HuH-7 (cell line): ENCODE measurements at places on chromosomes 4 and X.

- DNase-seq = no peak
Measured at GRCh38 chr4:178306565-178306964, 864.3 kb upstream of the AGA start.

DNA sequence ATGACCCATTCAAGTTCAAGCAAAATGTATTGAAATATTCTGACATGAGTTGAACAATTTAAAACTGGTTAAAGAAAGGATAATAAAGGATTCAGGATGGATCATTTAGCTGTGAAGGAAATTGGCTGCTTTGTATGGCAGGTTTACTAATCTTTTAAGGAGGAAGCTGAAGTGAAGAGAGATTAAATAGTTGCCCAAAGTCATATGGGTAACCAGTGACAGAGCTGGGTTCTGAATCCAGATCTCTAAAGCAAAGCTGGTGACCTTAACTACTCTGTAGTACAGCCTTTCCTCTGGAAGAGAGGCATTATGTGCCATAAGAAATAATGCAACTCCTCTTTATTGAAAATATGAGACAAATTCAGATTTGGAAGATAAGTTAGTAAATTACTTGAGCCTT lies 22.8 kb downstream of the FHIP1A start:
- DNase-seq = no peak

DNA sequence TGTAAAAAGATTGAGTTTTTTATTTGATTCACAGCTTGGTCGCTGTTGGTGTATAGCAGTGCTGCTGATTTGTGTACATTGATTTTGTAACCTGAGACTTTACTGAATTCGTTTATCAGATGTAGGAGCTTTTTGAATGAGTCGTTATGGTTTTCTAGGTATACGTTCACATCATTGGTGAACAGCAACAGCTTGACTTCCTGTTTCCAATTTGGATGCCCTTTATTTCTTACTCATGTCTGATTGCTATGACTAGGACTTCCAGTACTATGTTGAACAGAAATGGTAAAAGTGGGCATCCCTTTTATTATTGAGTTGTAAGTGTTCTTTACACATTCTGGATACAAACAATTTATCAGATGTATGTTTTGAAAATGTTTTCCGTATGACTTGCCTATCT lies 76.0 kb downstream of the ADGRG4 start:
- DNase-seq = no peak

DNA sequence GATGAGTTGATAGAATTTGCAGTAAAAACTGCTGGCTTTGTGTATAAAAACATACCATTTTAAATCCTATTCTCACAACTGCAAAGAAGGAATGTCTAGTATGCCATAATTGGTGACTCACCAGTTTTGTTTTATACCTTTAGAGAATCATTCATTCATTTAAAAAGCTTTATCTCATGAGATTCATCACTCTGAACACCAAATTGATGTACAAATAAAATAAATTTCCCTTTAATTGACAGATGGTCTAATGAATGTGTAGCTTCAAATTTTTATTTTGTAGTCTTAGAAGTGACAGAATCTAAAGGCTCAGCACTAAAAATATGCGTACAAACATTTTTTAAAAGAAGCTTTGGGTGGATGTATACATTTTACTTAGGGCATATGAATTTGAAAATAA lies 492.5 kb downstream of the GALNTL6 start:
- DNase-seq = no peak

DNA sequence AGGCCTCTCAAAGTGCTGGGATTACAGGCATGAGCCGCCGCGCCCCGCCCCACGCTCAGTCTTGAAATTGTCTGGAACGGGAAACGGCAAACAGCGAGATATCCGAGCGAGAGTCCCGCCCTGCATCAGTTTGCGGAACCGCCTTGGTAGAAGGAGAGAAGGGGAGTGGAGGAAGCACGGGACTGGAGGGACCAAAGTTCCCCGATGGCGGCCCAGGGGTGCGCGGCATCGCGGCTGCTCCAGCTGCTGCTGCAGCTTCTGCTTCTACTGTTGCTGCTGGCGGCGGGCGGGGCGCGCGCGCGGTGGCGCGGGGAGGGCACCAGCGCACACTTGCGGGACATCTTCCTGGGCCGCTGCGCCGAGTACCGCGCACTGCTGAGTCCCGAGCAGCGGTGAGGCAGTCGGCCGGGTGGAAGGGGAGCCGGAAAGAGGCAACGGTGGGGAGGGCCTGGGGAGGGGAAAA lies at the start of gene BST1:
Gene BST1, plus strand, starts transcription at position 125 of the 463 bp plus-strand sequence. Its CDS starts 80 bp downstream, at position 205.
- DNase-seq = no peak

DNA sequence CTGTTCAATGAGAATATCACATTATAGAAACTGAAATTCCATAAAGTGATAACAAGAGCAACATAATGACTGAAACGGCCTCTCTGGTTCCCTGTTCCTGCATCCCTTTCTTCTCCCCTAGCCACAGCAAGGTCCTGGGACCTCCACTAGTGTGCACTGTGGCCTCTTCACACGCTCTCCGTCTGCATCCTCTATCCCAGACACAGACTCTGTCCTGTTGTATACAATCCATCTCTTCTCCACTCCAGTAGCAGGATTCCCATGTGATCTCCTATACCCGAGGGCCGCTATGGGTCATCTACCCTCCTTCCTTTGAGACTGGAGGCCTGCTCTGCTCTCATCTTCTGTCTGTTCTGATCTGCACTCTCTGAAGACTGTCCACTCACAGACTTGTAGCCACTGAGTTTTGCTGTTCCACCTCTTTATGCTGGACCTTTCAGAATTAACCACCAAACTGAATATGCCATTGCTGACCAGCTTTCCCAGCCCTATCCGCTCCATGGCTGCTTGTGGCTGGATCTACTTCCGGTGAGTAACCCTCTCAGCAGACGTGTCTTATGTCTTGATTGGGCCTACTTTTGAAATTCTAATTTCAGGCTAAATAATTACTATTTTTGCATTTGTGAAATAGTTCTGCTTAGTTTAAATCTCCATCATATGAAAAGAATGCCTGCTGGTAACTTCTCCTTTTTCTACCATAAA lies 105.1 kb upstream of the NAP1L5 start:
- DNase-seq = no peak

DNA sequence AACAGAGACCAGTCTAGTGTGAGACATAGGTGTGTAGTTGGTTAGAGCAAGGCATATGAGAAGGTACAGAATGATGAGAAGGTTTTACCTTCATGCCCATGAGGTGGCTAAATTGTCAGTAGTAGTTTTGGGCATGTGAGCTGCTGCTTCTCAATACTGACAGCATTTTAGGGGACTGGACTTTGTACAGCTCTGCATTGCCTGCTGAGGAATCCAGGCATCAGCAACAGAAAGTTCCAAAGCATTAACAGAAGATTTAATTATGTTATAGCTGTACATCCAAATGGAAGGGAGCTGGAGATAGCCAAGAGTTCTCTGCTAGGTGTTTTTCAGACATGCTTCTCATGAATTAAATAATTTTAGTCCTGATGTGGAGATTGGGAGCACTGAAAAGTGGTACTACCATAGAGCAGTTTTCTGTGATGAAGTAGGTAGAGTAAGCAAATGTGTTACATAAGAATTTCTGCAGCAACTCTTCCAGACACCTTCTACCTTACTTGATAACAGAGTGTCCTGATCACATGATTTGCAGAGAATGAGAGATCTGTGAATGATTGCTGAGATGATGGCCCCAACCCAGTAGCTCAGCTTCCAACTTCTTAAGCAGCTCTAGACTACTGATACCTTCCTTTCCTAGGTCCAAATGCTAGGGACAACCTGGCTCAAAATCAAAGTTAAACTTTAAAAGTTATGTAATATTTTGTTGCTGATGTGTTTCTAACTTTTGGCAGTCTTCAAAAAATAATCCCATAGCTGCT lies 30.4 kb downstream of the FNIP2 start:
- DNase-seq = no peak
